ENCODE measurements at places on chromosomes 3 and 15.

- DNase-seq = no peak
Observed at GRCh38 chr3:123267821-123268220, 66.1 kb downstream of the SEC22A start.

DNA sequence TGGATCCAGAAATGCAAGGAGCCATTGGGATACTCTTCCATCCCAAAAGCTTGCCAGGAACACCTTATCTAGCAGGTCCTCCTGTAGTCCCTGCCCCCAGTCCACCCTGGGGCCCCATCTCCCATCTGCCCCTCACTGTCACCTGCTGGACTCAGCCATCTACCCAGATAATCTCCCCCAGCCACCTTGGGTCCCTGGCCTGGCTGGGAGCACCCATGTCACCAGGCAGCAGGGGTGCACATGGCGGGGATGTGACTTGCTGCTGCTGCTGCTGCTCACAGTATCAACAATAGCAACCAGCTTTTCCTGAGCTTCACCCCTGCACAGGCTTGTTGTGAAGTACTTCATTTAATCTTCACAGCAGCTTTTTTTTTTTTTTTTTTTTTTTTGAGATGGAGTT, 12.6 kb downstream of the PTH1R start:
- DNase-seq = no peak

GRCh38 chr3:52322466-52322865, 6.3 kb downstream of the DNAH1 start:
- DNase-seq = no peak

DNA sequence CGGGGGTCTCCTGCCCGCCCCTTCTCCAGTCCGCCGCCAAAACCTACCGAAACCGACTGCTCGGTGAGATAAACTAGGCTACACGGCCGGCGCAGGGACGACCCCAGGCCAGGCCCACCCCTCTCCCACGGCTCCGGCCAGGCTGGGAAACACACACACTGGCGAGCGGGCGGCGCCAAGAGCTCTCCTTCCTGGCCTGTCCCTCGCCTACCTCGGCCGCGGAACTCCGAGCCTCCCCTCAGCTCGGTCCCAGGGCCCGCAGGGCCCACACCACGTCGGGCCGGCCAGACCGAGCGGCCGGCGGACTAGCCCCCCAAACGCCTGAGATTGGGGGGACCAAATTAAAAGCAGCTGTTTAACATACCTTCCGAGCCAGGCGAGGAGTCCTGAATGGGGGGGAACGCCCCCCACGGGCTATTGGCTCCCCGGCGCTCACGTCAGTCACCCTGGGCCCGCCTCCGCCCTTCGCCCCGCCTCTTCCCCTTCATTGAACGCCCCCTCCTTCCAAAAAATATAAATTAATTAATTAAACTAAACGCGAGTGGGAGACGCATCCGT, 4.0 kb upstream of the SIN3A start:
- peak; percentile 88 for DNase-seq

DNA sequence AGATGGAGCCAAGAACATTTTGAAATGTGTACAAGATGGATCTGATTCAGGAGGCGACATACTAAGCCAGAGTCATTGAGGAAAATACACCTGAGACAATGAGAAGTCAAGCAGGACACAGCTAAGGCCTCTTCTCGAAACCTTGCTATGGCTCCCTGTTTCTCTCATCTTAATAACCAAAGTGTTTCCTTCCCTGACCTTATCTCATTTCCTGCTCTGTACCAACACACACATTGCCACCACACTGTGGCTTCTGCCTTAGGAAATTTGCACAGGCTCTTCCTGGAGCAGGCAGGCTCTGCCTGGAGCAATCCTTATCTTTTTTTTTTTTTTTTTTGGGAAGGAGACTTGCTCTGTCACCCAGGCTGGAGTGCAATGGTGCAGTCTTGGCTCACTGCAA, 36.6 kb downstream of the OXSM start:
- no peak for DNase-seq

DNA sequence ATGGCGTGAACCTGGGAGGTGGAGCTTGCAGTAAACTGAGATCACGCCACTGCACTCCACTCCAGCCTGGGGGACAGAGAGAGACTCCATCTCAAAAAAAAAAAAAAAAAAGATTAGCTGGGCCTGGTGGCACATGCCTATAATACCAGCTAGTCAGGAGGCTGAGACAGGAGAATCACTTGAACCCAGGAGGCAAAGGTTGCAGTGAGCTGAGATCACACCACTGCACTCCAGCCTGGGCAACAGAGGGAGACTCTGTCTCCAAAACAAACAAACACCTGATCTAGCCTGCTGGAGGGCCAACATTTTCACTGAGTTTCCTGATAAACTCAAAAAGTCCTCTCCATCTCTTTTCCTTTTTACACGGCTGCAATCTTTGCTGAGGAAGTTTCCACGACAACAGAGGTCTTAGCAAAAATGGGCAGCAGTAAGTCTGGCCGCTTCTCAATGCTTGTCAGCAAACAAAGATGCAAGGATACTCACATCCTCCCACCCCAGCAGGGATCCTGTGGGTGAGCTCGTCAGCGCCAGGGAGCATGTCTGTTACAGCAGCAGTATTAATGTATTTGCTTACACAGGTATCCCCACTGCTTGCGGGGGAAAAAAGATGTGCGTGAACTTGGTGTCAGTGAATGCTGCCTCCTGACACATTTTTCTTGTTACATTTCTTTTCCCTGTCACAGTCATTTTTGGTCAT, 21.0 kb upstream of the CCDC174 start:
- DNase-seq = no peak

DNA sequence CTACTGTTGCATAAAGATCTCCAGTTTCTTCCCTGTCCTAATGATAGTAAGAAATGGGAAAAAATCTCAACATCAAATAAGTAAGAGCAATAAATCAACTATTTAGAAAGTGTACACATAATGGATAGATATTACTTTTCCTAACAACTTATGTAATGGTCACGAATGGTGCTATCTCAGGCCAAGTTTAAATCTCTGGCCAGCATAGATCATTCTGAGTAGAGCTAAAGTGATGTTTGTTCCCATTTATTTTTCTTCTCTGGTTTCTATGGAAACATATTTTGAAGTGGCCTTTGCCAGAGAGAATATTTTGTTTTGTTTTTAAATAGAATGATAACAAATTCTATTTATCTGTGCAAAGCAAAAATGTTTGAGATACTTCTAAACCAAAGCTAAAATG, 249.7 kb upstream of the TTC14 start:
- DNase-seq = no peak

GRCh38 chr3:146543461-146544001, 876 bp downstream of the PLSCR1 start:
- peak; percentile 16 for DNase-seq

DNA sequence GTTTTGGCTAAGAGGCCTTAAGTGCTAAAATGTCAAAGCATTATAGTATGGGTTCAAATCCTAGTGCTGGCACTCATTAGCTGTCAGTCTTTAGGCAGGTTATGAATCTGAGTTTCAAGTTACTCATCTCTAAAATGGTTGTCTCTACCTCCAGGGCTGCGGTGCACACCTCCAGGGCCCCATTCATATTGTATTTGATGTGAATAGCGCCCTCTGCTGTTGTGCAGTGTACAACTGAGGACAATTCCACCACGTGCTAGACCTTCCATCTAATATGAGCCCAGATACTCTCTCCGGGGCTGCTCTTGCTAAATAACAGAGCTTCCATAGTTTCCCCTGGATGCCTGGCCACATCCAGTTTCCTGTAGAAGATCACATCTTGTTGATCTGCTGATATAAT, 54.3 kb downstream of the OXNAD1 start:
- DNase-seq = peak; percentile 89

DNA sequence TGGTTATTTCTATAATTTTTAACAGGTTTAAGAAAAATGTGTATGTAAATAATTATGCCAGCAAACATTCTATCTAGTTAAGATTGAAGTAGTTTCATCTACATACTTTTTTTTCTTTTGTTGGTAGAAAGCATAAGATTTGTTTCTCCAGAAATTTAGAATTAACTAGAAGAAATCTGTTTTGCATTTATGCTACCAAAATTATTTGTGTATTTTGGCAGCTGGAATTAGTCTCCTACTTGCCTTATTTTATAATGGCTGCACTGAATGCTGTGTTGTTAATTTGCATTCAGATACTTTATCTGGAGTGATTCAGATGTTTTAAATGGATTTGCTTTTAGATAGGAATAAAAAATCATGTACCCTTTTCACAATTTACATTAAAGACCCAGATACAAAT, 100.2 kb upstream of the NAALADL2 start:
- DNase-seq = no peak

GRCh38 chr3:18740631-18741583, 315.8 kb upstream of the SATB1 start:
- DNase-seq = peak; percentile 87

GRCh38 chr3:150636258-150636657, 33.1 kb downstream of the SELENOT start:
- no peak for DNase-seq

- DNase-seq = no peak
Observed at GRCh38 chr3:139113993-139114375, 69.3 kb upstream of the PRR23C start.

Data from CD4-positive, alpha-beta T cell treated with Interleukin-10 for 1 hour (primary cell).